Activated naive CD8-positive, alpha-beta T cell treated with anti-CD3 and anti-CD28 coated beads, Interleukin-2, amount 50 U/mL, for 16 hours (primary cell): ENCODE measurements at places on chromosomes 6 and 20.

GRCh38 chr6:87672641-87673040 is 29.4 kb downstream of the AKIRIN2 start:
- DNase-seq = no peak

GRCh38 chr20:31675828-31676608 is 38.3 kb downstream of the COX4I2 start:
- DNase-seq = peak; percentile 29

DNA sequence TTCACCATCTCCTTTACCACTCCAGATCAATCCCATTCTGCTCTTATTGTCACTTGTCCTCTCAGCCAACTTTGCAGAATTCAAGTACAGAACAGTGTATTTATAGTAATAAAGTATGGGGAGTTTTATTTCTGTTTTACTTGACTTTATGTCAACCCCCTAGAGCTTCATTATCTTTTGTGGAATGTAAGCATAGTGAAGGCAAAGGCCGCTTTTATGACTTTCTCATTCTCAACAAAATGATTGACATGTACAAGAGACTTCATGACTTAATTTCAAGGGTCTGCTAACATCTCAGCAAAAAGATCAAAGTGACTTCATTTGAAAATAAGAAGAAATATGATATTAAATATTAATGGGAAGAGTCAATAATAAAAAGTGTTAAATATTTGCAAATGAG is 28.7 kb upstream of the ARID1B start:
- no peak for DNase-seq

- no peak for DNase-seq
These were observed 244.4 kb downstream of the ZFAND3 start for GRCh38 chr6:38063973-38064372.

- no peak for DNase-seq
These were observed 44.4 kb downstream of the RNGTT start for GRCh38 chr6:88919032-88919431.

DNA sequence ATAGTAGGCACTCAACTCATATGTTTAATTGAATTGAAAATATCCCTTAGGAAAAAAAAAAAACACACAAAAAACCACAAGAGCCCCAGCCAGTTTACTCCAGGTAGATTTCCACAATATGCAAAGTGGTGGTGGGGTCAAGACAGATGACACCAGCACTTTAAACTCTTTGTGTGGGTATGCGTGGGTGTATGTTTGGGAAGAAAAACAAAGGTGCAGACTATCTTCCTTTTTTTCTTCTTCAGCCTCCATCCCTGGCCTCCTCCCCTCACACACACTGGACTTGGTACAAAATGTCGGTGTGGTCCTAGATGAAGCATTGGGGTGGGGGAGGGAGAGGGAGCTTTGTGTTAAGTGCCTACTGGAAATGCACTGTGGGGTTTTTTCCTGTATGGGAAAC is 42.2 kb upstream of the CDKAL1 start:
- no peak for DNase-seq

GRCh38 chr20:45833883-45834796 is 541 bp downstream of the SNX21 start:
- DNase-seq = no peak

DNA sequence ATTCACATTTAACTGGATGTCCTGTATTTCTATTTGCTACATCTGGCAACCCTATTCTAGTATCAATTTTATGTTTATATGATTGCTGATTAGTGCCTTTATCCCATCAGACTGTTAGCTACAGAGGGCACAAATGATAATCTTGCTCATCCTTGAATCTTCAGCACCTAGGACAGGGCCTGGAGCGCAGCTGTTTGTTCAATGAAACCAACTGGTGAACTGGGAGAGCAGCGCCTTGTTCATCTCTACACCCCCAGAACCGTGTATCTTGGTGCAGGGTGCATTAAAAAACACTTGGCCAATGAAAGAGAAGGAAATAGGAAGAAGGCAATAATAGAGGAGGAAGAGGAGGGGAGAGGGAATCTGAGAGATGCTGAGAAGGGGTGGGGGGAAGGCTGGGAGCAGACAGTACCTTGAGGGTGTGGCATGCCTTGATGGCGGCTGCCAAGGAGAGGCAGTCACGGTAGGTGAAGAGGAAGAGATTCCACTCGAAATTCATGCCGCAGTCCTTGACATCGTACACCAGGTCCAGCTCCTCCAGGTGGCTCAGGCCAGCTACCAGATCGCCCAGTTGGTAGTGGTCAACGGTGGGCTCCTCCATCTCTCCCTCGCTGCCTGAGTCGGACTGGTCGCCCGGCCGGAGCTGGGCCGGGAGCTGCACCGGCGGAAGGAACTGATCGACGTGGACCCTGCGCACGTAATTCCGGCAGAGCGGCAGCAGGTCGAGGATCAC is 15.5 kb downstream of the TMEM151B start:
- DNase-seq = no peak

GRCh38 chr6:5656226-5656625 is 350.5 kb downstream of the NRN1 start:
- no peak for DNase-seq

- DNase-seq = no peak
These were observed 30.2 kb downstream of the CCDC170 start for GRCh38 chr6:151524059-151524458.

DNA sequence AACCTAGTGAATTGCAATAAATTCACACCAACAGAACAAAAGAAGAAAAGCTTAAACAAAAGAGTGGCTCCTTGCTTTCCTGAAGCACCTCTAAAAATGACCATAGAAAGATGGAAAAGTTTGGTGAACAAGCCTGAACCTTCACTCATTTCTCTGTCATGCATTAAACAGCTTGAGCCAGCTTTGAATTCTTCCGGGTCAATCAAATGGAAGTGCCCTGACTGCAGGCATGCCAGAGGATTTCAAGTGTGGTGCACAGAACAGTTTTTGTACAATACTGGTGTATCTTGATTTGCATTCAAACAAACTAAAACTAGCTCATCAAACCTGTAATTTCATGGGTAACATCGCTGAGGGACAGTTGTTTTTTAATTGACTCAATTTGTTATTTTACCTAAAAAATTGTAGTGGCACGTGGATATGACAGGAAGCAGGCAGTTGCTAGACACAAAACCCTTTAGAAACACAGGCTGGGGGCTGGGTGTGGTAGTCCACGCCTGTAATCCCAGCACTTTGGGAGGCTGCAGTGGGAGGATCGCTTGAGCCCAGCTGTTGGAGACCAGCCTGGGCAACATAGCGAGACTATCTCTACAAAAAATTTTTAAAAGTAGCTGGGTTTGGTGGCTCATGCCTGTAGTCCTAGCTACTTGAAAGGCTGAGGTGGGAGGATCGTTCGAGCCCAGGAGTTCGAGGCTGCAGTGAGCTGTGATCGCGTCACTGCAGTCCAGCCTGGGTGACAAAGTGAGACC is 9.1 kb downstream of the CASS4 start:
- DNase-seq = no peak

DNA sequence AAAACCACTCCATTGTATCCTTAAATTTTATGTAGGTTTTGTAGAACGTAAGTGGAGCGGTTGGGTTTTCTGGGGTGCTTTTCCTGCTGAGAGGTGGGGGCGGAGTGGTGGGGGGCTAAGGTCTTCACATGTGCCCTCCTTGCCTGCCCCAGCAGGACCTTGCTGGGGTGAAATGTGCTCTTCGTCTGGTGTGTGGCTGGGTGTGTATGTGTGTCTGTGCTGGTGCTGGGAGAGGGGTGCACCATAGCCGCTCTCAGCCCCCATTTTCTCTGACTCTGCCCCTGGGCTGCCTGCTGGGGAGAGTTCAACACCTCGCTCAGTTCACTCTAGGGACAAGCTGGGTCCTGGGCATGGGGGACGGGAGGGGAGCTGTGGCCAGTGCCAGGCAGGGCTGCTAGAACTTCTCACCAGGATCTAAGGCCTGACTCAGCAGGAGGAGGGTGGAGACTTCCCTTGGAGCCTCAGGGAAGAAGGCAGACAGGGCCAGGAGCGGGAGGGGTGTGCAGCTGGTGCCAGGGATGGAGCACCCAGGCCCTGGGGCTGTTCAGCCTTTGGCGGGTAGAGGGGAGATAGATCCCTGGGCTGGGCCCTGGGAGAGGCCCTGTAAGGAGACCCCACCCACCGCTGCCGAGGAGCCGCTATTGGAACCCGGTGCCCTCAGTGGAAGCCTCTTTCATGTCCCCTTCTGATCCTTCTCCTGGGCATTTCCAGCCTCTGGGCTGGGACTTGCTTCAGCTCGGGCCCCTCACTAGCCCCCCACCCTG is 4.8 kb downstream of the SOX18 start:
- DNase-seq = no peak
